Renal pelvis (tissue), 12 donors: ENCODE measurements at places on chromosomes 3 and 15.

- no peak for DNase-seq
Observed at GRCh38 chr15:86183596-86184491, 104.2 kb downstream of the AGBL1 start.

- no peak for DNase-seq
Observed at GRCh38 chr3:147046916-147047315, 359.4 kb downstream of the ZIC4 start.

GRCh38 chr3:29972320-29972993, 633.9 kb upstream of the TGFBR2 start:
- no peak for DNase-seq

GRCh38 chr15:61226361-61227256, 2.5 kb downstream of the RORA start:
- DNase-seq, result no peak

DNA sequence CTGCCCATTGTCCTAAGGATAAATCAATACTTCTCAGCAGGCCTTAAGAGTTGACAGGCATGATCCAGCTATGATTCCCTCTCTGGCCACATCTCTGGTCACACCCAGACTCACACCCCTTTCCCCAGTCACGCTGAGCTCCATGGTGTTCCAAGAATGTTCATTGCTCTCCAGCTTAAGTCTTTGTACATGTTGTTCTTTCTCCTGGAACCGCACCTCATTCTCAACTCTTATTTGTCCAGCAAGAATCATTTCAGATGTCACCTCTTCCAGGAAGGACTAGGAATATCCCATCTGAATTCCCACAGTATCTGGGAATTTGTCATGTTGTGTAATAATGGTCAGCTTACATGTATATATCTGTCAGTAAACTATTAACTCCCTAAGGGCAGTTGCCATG, 118.3 kb upstream of the GALNT15 start:
- no peak for DNase-seq

GRCh38 chr3:157913741-157914150, 192.5 kb downstream of the SHOX2 start:
- DNase-seq, result peak; percentile 64

- DNase-seq, result no peak
Observed at GRCh38 chr3:108106449-108106848, 15.6 kb upstream of the CD47 start.

- DNase-seq, result no peak
Observed at GRCh38 chr3:149657321-149657925, 402 bp downstream of the WWTR1 start.

DNA sequence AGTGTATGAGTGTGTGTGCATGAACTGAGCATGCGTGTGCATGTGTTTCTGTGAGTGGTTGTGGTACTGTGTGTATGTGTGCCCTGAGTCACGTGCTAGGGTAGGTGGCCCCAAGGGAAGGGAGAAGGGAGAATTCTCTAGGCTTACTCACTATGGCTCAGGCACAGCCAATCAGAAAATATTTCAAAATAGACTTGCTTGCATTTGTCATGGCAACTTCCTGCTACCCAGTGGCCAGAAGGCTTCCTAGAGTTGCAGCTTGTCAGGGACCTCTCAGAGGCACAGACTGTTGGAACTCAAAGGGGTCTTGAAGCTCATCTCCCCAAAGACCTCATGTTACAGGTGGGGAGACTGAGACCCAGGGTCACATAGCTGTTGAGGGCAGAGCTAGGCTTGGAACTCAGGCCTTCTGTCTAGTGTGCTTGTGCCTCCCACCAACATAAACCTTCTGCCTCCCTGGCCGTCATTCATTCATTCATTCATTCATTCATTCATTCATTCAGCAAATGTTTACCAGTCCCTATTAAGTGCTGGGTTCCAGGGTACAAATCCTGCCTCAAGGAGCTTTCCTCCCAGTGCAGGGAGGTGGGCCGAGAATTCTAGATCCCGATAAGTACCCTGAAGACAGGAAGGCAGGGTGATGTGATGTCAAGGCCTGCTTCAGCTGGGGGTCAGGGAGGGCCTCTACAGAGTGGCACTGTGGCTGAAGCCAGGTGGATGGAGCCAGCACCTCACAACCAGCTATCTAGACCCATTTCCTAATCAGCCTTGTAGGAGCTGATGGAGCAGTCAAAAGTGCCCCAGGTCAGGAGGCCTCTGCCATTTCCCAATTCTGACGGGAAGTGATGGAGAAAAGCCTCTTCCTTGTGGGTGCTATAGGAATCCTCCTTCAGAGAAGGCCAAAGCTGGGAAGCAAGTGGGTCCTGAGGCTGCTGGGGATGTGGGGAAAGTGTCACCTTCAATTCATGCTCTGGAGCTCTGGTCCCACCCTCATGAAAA, 10.9 kb upstream of the RFT1 start:
- no peak for DNase-seq

- no peak for DNase-seq
Observed at GRCh38 chr3:58077596-58078285, 69.5 kb downstream of the FLNB start.

GRCh38 chr3:62187022-62187431, 186.3 kb downstream of the FEZF2 start:
- no peak for DNase-seq

GRCh38 chr15:34786206-34786605, 9.1 kb downstream of the ACTC1 start:
- DNase-seq, result no peak

GRCh38 chr15:31396881-31397560, 70.4 kb downstream of the KLF13 start:
- peak; percentile 69 for DNase-seq

DNA sequence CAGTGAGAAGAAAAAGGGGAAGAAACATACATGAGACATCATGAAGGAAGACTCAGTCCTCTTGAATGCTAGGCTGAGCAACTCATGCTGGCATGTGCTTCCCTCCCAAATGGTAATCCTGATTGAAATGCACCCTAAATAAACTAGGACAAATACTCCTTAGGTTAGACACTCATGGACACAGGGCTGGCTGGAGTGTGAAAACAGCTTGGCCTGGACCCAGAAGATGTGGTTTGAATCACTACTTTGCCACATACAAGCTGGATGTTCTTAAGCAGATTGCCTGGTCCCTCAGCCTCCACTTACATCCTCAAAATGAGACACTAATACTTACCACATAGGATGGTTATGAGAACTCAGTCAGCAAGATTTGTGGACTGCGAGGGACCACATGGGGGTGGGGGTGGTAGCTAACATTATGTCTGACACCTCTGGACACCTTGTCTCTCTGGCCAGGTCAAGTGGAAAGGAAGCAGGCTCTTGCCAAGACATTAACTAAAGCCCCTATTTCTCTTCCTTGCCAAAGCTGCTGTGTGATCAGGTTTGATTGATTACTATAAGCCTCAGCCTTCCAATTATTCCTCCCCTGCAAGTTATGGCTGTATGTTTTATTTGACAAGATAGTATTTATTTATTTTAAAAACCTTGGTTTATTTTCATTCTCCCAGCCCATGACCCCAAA, 138.9 kb upstream of the SLC7A14 start:
- no peak for DNase-seq

DNA sequence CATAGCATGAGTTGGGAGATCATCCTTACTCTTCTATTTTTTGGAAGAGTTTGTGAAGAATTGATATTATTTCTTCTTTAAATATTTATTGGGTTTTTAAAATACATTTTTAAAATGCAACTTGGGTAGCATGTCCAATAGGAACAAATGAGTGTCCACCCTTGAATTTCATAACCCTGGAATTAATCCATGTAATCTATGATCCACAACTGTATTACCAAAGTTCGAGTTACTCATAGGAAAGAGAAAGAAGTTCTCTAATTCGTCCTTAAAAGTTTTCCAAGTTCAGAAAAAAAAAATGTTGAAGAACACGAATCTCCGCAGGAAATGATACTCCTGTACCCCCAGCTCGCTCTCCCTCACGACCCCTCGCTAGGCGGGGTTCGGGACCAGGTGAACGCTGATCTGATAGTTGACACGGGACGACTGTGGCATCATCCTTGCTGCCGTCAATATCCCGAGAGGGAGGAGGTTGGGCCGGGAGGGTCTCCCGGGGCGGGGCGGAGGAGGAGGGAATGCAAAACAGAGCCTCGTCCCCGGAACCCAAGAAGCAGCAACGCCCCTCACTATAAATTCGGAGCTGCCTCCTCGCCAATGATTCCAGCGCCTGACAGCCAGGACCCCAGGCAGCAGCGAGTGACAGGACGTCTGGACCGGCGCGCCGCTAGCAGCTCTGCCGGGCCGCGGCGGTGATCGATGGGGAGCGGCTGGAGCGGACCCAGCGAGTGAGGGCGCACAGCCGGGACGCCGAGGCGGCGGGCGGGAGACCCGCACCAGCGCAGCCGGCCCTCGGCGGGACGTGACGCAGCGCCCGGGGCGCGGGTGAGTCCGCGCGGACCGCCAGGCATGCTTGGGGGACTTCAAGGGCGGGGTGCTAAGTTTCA, at the start of gene AGTR1:
AGTR1 (plus strand) TSS at position 598 of the 884 bp plus-strand sequence. CDS start 43,133 bp downstream, outside the sequence.
- peak; percentile 72 for DNase-seq

DNA sequence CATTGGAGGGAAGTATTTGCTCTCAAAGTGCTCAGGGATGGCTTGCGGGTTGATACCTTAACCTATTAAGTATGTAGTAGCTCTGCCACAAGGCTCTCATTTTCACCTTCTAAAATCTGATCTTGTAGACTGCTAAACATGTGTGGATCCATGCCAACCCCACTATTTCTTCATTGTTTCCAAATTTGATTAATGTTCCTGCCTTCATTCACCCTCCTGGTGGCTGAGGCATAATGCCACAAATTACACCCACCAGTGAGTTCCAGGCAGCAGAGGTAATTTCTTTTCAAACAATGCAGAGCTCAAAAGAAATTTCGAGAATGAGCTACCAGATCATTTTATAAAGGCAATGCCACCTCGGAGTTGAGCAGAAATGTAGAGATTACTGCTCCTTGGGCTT, 71.0 kb downstream of the EDEM1 start:
- DNase-seq, result no peak

DNA sequence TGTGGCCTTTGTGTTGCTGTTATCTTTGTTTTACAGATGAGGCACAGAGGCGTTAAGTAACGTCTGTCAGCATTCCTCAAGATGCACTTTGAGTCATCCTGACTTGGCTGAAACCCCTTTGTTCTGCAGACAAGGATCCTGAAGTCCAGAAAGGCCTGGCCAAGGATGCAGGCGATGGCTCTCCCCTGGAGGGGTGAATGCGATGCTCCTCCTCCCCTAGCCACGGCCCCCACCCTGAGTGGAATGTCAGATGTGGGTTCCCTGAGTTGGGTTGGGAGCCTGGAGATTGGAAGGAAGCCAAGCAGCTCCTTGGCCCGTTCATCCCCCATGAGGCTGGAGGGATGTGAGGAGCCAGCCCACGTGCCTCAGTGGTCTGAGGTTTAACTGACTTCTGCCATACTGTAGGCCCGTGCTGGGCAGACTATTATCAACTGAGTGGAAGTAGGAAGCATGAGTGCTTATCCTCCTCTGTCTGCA, 43.3 kb downstream of the POMGNT2 start:
- no peak for DNase-seq

GRCh38 chr3:71229905-71230657, 353.4 kb downstream of the FOXP1 start:
- no peak for DNase-seq

DNA sequence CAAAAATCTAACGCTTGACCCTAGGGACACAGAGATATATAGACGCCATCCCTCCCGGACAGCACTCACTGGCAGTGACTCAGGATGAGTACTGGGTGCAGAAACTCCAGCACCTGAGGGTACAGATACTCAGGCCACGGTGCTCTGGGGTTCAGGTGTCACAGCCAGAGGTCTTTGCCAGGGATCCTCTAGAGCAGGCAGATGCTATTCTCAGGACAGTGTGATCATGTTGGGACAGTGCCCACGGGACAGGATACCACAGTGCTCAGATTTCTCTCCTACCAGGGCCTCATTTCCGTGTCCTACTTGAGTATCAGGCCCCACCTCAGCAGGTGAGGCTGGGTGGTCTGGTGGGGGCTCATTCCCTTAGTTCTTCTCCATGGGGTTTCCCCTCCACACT, 34.4 kb downstream of the HOMER2 start:
- DNase-seq, result no peak

- no peak for DNase-seq
Observed at GRCh38 chr3:184730924-184731323, 19.1 kb upstream of the MAGEF1 start.

- DNase-seq, result no peak
Observed at GRCh38 chr3:99927671-99928457, 110.2 kb downstream of the CMSS1 start.

GRCh38 chr3:45724911-45725310, 35.7 kb downstream of the SACM1L start:
- no peak for DNase-seq

DNA sequence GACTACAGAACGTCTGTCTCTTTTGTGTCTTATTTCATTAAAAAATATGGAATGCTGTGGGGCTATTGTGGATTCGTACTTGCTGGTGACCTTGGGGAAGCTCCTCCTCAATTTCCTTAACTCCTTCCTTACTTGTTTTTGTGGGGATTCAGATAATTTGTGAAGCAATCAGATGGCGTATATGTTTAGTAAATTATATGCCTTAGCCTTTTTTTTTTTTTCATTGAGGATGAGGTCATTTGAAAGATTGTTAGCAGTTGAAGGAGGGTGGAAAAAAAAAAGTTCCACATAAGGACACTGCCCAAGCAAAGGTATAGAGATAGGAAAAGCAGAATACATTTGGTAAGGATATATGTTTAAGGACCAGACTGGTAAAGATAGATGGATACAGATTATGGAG, 3.3 kb downstream of the RNF13 start:
- DNase-seq, result no peak

DNA sequence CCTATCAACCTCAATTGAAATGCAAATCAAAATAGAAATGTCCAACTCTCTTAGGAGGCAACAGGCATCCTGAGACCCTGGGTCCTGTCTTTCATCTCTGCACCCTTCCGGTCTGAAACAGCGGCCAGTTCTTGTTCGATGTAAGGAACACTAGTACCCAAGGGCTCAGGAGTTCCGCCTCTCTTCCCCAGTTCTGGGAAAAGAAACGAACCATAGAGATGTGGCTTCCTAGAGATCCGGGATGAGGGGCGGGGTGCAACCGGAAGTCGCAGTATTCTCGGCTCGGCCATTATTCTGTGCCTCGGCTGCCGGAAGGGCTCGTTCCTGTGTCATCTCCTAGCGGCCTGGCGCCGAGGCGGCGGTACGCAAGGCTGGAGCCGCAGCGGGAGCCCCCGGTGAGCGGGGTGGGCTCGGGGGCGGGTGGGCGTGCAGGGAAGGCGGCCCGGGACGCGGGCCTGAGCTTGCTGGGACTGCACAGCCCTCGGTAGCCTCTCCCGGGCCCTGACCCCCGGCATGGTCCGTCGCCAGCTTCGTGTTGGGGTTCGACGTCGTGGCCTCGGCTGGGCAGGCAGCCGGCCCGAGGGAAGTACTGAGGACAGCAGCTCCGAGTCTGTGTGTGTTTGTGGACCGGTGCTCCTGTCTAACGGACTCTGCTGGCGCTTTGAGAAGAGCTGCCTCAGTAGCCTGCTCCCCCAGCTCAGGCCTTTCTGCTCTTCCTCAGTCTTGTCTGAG, at the start of gene ZNF197:
ZNF197 (plus strand) TSS at position 288 of the 732 bp plus-strand sequence. CDS start 4,119 bp downstream, outside the sequence.
- DNase-seq, result peak; percentile 92

GRCh38 chr15:99019558-99020540, 12.3 kb upstream of the PGPEP1L start:
- no peak for DNase-seq
